NCI-H2227 treated with DMSO at 0.1 percent for 48 hours (cell line): ENCODE measurements at places on chromosomes 12 and 14.

DNA sequence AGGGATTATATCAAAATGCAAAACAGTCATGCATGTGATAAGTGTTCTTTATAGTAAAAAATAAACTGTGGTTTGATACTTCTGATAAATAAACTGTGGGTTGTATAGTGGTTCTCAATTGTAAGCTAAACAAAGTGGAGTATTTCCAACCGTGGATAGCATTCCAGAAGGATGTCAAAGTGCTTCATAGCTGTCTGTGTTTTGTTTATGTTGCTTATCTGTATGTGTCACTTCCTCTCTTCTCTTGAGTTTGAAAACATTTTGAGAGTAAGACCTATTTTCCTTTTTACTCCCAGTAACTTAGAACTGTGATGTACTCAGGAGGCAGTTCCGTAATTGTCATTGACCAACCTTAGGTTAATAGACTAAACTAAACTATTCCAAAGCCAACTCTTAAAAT is 415.8 kb downstream of the TMTC2 start:
- DNase-seq = no peak

DNA sequence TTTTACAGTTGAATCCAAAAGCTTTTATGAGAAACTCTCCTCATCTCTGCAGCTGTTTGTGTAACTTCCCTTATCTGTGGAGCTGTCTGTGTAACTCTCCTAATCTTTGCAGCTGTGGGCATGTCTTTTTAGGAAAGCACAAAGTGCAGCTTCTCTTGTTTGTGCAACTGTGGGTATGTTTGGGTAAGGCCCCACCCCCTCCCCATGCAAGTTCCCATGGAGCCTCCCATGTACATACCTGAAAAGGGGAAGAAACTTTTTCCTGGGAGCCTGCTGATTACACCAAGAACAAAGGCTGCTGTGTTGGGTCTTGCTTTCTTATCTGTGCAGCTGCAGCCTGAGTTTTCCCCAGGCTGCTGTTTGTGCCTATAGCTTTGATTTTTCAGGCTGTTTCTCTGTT is 42.7 kb upstream of the CDKN3 start:
- no peak for DNase-seq

DNA sequence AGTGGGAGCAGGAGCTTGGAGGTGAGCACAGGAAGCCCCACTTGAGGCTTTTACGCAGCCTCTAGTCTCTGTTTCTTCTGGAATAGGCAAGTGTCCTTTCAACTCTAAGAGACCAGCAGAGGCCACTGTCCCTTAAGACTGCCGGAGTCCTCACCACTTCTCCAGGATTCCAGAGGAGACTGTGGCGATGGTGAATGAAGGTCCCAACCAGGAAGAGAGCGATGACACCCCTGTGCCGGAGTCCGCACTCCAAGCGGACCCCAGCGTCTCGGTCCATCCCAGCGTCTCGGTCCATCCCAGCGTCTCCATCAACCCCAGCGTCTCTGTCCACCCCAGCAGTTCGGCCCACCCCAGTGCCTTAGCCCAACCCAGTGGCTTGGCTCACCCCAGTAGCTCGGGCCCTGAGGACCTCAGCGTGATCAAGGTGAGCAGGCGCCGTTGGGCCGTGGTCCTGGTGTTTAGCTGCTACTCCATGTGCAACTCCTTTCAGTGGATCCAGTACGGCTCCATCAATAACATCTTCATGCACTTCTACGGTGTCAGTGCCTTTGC is 442 bp downstream of the FLVCR2 start:
- DNase-seq = no peak

DNA sequence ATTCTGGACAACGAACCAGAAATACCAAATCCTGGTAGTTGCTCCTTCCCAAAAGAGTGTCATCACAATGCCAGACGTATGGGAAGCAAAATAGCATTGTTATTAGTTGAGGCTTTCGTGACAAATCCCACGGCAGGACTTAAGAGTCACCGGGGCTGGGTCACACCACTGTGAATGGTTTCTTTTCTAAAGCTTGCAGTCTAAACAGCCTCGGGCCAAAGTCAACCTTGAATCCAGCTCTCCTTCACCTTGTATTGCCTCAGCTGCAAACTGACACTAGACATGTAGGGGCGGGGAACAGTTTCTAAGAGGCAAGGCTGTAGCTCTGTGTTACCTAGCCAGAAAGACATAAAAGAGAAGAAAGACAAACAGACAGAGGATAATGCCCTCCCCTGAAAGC is 734.8 kb downstream of the MED13L start:
- DNase-seq = no peak

GRCh38 chr14:61098721-61099120 is 117.7 kb downstream of the SLC38A6 start:
- DNase-seq = no peak

GRCh38 chr14:74670726-74671411 is 42.0 kb downstream of the AREL1 start:
- no peak for DNase-seq

DNA sequence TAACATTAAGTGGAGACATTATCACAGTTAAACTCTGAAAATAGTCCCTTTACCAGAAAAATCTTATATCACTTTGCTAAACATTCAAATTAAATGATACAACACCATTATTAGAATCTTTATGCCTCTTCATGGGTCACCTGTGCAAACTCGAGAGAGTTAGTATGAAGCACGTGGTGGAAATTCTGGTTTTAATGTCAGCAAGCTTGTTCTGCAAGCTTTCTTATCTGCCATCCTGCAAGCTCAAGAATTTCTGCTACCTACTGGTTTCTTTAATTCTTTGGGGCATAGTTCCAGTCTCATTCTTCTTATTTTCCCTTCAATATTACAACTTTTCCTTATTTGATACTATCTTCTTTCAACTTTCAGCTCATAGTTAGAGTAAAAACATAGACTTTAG is 868 bp downstream of the CATSPERB start:
- DNase-seq = no peak

- DNase-seq = no peak
Measured at GRCh38 chr12:6333029-6333428, 8.8 kb downstream of the TNFRSF1A start.
